Hypothalamus (tissue), 51 donors: ENCODE measurements at places on chromosomes 11 and 22.

GRCh38 chr11:122240638-122241037, 124.6 kb upstream of the BLID start:
- DNase-seq, result no peak

DNA sequence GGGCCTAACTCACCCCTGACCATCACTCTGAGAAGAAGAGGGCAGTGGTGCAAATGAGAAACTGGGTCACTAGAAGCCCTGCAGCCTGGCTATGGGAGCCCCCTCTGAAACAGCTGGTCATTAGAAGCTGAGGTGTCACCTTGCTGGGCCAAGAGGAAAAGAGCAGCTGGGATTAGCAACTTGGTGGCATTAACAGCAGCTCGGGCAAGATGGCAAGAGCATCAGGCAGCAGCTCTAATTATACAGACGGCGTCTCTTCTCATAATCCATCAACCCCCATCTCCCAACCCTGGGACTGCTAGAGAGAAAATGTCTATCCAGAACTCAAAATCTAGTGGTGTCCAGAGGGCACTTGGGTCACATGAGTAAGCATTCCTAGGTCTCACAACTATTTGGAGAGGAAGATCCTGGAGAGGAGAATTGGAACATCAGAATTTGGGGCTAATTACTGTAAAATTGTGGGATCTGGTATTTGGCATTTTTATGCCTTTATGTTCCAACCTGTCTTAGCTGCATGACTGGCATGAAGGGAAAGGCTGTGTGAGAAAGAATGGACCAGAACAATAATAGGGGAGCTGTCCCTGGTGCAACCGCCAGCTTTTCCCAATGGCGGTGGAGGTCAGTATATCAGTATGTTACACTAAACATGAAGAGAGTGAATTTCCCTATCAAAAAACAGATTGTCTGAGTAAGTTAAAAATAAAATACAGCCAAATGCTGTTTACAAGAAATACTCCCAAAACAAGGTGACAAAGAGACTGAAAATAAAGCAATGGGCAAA, 7.6 kb upstream of the LMO1 start:
- DNase-seq, result no peak

- no peak for DNase-seq
These were observed 48.6 kb upstream of the OLFML1 start for GRCh38 chr11:7436657-7437056.

DNA sequence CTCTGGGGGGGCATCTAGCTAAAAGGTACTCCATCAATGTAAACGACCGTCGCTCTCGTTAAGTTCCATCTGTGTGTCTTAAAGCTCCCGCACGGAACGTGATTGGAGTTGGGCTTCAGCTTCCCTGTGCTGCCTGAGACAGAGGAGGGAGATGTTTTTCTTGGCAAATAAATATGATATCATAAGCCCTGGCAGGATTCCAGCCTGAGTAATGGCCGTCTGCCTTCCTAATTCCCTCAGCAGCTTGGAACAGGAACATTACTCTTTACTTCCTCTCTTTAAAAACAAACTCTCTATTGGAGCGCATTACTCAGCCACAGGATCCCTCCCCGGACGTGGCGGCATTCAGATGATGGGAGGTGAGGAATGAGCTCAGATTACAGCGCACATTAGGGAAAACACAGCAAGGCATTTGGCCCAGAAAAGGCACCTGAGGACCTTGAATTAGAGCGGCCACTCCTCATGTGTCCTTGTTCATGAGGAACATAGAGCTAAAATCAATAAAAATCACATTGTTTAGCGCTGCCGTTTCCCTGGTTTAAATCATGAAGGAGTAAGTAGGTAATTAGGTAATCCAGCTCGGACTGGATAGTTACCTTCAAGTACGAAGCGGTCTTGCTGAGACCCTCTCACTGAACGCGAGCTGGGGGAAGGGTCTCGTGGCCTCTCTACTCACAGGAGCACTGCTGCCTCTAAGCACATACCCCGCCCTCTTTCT, 230.4 kb downstream of the ST3GAL4 start:
- no peak for DNase-seq

DNA sequence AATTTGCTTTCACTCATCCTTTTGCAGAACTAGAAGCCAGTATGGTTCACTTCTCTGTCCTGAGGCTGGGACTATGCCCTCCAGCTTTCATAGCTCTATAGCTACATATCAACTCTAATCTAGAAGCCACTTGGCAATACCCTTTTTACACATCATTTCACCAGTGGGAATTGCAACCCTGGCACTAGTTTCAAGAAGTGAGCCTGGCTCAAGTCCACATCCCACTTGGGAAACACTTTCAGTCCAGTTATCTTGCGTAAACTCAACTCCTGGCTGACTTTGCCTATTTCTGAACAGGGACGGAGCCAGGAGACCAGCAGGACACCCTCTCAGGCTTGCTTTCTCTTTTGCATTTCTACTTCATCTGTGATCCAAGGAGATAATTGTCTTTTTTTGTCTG, 19.9 kb upstream of the FAT3 start:
- DNase-seq, result no peak

- DNase-seq, result no peak
These were observed 17.4 kb upstream of the CSNK2A3 start for GRCh38 chr11:11370255-11370961.

GRCh38 chr11:5857590-5857989, at the start of gene OR52E8:
Gene OR52E8, minus strand, starts transcription at chr11:5857690. Its CDS starts 0 bp downstream, at chr11:5857690.
- no peak for DNase-seq

DNA sequence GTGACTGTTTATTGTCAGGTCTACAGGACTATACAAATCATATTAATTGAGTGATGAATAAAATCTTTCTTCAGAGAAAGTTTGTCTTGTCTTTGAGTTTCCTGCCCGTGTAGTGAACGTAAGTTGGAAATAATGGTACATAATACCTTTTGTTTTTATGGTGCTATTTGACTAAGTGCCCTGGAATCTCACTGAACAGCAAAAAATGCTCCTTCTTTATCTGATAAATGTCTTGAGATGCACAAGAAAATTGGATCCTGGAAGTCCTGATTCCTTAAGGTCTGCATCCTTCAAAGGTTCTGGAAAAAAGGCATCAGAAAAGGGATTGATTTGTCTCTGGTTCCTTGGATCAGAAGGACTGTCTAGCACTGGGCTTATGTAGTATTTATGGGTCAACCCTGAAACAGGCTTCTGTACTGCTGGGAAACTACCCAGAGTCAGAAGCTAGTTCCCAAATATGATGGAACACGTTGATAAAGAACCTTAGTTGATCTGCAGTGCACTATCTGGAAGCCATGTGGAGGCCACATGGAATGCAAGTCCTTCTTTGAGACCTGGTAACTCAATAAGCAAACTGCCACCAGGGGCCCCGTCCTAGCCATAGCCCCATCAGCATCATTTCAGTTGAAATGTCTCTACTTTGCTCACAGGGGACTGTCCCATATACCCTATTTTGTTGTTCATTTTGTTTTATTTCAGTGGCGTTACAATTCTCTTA, 100.6 kb upstream of the CD44 start:
- no peak for DNase-seq

GRCh38 chr22:20315337-20316216, 4.3 kb downstream of the DGCR6L start:
- DNase-seq, result no peak

DNA sequence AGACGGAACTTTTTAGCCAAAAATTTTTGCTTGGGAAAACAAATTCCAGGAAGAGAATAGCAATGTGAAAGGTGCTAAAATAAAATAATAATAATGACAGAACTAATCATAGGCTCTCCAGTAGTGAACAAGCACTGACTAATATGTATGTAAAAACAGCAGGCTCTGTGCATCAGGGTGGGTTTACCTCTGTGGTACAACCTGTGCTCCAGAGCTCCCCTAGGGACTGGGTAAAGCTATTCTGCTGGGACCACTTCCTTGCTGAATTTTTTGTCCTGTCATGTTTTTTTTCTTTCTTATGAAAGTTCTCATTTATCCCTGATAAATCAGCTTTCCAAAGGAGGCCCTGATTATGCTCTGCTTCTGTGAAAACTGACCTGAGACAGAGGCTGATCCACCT, 18.8 kb downstream of the LUZP2 start:
- no peak for DNase-seq

DNA sequence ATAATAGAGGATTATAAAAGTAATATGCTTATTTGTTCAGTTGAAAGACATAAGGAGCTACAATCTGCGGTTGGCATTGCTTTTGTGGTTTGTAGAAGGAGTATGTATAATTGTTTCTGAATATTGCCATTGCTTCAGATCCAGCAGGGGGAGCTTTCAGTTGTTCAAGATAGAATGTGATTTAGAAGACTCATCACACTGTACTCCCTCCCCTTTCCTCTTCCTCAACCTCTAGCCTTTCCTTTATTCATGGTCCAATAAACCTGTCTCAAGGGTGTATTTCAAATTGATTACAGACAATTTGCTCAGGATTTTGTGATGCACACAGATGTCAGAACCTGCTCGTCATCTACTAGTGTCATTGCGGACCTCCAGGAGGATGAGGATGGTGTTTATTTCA, 9.8 kb downstream of the PRMT3 start:
- peak; percentile 35 for DNase-seq

DNA sequence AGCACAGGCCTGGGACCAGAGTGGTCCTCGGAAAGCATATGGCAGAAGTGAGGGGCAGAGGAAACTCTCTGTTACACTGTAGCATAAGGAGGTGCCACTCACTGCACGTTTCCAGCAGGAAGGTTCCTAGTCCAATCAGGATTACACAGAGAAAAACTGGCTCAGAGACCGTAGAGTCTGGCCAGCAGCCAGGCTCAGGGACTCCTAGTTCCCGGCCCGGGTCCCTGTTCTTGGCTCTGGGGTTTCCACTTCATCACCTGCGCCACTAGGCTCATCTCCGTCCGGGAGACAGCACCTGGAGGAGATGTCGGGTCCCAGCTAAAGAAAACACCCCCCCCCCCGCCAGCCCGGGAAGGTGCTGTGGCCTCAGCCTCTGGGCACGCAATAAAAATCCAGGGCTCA, 1.1 kb downstream of the TTLL12 start:
- DNase-seq, result no peak

- DNase-seq, result no peak
These were observed 23.0 kb upstream of the EXPH5 start for GRCh38 chr11:108616549-108616948.

- no peak for DNase-seq
These were observed 5.5 kb downstream of the RPS6KA4 start for GRCh38 chr11:64364435-64364834.

- no peak for DNase-seq
These were observed 24.5 kb upstream of the GNB1L start for GRCh38 chr22:19879246-19879570.

GRCh38 chr22:31089160-31090100, 8.3 kb downstream of the SMTN start:
- peak; percentile 51 for DNase-seq

DNA sequence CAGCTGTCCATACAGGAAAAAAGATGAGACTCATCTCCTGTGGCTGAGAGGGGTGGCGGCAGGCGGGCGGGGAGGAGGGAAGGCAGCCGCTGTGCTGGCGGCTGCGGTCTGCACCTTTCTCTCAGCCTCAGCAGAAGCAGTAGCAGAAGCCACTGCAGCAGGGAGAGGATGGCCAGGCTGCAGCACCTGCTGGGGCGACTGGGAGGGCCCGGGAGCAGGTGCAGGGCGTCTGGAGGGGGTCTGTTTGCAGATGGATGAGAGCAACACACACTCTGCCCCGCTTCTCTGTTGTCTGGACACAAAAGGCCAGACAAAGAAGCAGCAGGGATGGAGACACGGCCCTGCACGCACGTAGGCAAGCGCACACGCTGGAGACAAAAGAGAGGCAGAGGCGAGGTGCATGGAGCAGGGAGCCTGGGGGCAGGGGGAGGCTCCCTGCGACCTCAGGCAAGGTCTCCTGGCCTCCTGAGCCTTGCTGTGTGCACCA, 9.3 kb upstream of the MIAT start:
- DNase-seq, result no peak

GRCh38 chr11:12061851-12062560, 48.4 kb upstream of the MICAL2 start:
- DNase-seq, result no peak

- no peak for DNase-seq
These were observed 16.9 kb downstream of the MYRF start for GRCh38 chr11:61769169-61769920.

GRCh38 chr22:24486501-24486921, 8.6 kb upstream of the UPB1 start:
- DNase-seq, result no peak

DNA sequence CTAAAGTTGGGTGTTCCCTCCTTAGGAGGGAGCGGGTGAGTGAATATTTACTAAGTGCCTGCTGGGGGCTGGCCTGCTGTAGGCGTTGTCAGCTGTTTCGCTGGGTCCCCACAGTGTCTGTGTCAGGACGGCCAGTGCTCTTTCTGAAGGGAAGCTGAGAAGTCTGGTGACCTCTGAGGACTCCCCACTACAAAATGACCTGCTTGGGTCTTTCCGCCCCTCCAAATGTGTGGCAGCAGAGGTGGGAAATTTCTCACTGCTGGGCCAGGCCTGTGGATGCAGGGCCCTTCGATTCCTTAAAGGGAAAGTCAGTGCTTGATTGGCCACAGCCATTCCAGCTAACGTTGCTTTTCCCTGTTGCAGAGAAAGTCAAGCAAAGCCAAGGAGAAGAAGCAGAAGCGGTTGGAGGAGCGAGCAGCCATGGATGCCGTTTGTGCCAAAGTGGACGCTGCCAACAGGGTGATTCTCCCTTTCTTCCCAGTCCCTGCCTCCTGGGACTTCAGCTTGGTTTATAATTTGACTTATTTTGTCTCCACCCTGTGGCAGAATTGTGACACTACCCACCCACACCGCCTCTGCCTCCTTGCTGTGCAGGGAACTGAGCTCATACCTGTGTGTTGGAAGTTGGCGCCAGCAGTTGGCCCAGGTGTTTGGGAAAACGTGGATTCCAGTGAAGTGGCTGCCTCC, 6.8 kb downstream of the NAA40 start:
- DNase-seq, result peak; percentile 74

DNA sequence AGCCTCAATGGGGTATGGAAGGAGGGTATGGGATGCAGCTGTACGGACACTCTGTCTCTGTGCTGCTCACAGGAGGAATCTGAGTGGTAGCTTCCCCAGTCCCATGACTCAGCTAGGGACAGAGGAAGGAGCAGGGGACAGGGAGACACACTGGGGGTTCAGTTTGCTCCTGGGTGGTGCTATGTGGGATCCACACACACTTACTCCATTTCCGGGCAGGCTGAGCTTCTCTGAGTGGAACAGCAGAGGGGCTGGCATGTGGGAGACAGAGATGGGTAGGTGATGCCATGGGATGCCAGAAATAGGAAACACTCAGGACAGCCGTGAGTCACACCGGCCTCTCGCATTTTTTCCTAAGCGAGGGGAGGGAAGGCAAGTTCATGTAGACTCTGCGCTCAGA, 59.2 kb upstream of the KIRREL3 start:
- DNase-seq, result no peak

GRCh38 chr22:25282346-25282670, 62.9 kb downstream of the CRYBB2 start:
- DNase-seq, result no peak
